ENCODE measurements at places on chromosomes 12 and 14. TPM values are rescaled to one million over a fixed set of nuclear protein-coding genes. Genes with fewer than 3 reads are reported as not detected.

NGB gene
- total RNA-seq = not detected

DNA sequence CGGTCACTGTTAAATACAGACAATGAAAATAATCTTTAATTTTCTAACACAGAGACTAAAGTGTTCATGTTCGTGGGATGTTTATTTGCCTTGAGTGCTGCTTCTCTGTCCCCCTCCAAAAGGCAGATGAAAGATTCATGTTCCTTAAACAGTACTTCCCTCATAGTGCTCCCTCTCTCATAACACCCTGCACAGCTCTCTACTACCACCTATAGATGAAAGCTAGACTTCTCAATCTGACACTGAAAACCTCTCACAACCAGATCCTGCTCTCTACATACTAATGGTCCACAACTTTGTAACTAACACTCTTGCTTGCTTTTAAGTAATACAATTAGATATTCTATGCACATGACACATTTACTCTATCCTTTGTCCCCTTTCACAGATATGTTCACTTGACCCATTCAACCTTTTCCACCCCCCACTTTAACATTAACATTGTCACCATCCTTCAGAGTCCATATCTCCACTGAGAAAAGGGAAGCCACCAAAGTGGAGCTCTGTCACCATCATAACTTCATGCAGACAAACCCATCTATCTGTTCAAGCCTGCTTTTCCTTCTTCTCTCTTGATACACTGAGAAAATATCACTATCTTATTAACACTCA, 266.4 kb upstream of the USP15 start:
- peak; percentile 6 for DNase-seq

GRCh38 chr14:61940666-61941420, 178.6 kb downstream of the SNAPC1 start:
- no peak for DNase-seq

DNA sequence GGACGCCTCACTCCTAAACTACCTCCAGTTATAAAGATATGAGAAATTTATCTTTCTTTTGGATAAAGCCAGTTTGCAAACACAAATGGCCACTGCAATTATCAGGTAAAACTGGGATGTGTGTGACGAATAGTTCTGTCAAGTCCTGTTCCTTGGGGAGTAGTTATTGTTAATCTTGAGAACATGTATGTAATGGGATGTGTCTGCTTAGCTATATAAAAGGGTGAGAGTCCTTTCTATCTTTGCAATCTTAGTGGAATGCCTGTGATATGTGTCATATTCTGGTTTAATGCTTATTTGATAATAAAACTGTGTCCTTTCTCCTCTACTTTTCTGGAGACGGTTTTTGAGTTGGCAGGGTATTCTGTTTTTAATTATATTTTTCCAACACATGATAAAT, 56.1 kb upstream of the PKP2 start:
- no peak for DNase-seq

LRP1-AS gene
- not detected for total RNA-seq

Measured in IMR-90 (cell line).